ENCODE measurements at places on chromosomes 2 and 18.

DNA sequence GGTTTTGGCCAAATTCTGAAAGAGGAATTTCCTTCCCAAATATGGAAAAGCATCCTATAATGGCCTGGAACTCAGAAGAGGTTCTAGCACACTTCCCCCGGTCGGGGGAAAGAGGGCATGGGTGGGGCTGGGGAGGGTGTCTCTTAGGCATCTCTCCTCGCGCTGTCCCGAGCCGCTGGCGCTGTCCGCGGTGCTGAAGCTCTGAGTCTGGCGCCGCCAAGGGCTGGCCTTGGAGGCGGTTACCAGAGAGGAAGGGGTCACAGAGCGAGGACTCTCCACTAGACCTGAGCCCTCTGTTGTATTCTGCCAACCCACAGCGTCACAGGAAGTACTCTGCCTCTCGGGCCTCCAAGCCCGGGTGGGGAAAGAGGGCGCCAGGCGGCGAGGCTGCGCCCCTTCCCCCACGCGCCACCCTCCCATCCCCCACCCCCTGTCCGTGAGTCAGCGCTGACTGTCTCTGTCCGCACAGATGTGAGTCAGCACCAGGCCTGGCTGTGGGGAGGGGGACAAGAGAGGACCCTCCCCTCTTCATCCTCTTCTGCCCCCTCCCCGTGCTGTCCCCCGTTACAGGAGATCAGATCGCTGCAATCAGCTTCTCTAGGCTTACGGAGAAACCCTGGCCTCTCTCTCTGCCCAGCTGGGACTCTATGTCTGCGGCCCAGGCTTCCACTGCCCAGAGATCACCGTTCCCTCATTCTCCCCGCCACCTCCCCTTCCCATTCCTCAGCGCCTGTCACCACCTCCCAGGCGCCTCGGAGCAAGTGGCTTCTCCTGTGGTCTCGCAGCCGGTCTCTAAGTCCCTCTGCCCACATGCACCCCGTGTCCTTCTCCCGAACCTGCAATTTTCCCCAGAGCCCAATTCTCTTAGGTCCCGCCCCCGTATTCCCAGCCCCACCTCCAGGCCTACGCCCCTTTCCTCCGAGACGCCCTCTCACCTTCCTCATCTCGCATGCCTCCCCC is 779 bp downstream of the PTPRN start:
- DNase-seq, result peak; percentile 39

DNA sequence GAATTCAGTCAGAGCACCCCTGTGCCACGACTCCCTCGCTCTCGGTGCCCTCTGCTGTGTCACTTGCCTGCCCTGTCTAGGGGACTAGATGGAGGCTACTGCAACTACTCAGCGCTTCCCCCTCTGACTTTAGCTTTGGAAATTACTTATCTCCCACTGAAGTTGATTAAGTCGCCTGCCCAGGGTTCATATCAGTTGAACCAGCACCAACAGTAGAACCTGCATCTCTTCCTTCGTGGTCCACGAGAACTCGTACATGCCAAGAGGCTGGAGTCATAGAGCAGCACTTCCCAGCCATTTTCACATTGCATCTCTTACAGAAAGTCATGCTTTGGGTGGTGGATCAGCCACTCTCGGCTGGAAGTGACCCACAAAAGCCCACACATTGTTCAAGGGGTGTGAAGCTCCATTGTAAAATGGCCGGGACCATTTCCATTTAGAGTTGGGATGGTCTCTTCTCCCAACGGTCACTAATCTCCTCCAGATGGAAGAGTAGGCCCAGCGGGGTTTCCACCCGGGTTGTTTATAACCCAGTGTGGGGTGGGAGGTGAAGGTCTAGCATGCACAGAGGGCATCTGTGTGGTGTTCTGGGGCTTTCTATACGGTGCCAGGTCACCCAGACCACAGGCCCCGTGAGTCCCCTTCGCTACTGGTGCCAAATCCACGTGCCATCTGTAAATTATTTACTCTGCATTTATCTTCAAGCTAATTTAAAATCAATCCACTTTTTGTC is 38.0 kb downstream of the STEAP3 start:
- no peak for DNase-seq

GRCh38 chr2:70397186-70397585 is 95.3 kb upstream of the FAM136A start:
- DNase-seq, result no peak

- peak; percentile 24 for DNase-seq
These were observed 63.4 kb upstream of the SP5 start for GRCh38 chr2:170651624-170652325.

GRCh38 chr18:55422456-55423180 is 165.4 kb downstream of the TCF4 start:
- no peak for DNase-seq

DNA sequence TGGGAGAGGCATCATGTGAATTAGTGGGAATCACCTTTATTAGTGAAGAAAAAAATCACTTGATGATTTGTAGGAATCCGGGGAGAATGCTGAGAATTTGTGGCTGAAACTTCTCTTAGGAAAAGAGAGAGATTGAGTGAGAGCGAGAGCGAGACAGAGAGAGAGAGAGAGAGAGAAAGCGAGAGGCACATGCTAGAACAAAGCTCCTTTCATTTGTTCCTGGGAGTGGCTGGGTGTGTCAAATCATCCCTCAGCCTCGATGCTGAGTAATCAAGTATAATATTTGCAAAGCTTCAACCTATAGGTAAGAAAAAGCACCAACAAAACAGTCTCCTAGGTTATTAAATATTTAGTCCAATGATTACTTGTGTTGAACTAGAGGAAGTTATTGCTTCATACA is 4.4 kb upstream of the SERPINB5 start:
- DNase-seq, result no peak

DNA sequence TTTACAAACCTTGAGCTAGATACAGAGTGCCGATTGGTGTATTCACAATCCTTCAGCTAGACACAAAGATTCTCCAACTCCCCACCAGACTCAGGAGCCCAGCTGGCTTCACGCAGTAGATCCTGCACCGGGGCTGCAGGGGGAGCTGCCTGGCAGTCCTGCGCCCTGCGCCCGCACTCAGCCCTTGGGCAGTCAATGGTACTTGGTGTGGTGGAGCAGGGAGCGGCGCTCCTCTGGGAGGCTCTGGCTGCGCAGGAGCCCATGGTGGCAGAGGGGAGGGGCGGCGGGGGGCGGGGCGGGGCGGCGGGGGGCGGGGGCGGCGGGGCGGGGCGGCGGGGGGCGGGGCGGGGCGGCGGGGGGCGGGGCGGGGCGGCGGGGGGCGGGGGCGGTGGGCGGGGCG is 923.4 kb downstream of the SOCS6 start:
- DNase-seq, result no peak

GRCh38 chr2:219989744-219990143 is 362.3 kb downstream of the SLC4A3 start:
- no peak for DNase-seq

DNA sequence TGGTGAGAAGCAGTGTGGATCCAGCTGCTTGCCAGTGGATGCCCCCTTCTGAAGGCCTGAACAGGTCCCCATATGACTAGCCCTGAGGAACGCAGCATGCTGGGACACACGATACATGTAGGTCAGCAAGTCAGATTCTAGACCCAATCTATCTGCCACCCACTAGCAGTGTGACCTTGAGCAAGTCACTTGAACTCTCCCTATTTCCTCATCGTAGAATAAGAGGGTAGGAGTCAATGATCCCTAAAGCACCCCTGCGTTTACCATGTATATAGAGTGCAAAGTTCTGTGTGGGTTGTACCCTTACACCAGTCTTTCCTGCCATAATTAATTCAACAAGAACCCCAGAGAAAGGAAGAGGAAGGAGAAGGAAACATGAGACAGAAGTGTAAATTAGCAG is 123.7 kb downstream of the GALNT14 start:
- no peak for DNase-seq

- no peak for DNase-seq
These were observed 134.3 kb downstream of the ZNF236 start for GRCh38 chr18:76956648-76957047.

DNA sequence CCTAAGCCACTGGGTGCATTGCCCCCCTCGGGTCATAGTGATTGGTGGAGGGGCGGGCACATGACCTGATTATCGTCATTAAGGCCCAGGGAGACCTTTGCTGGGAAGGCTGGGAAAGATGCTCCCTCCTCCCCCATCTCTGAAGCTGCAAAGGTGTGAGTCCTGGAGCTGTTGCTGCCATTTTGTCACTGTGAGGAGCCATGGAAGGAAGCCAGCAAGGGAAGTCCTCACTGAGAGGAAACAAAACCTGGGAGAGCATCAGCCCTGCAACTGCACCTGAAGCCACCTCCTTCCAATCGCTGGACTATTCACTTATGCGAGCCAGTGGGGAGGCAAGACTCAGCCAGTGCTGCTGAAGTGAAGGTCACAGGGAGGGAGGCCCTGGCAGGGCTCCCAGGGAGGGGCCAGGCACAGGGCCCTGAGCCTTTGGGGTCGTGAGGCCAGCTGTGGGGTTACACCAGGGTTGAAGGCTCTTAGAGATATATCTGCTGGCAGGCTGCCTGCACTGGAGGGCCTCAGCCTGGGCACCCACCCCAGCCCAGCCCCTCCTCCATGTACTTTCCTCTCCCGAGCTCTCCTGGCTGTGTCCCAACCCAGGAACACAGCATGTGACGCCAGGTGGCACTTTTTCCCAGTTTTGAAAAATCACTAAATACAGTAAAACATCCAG is 10.7 kb upstream of the FAHD2A start:
- DNase-seq, result no peak

GRCh38 chr2:61448229-61448628 is 22.7 kb downstream of the USP34 start:
- DNase-seq, result no peak

DNA sequence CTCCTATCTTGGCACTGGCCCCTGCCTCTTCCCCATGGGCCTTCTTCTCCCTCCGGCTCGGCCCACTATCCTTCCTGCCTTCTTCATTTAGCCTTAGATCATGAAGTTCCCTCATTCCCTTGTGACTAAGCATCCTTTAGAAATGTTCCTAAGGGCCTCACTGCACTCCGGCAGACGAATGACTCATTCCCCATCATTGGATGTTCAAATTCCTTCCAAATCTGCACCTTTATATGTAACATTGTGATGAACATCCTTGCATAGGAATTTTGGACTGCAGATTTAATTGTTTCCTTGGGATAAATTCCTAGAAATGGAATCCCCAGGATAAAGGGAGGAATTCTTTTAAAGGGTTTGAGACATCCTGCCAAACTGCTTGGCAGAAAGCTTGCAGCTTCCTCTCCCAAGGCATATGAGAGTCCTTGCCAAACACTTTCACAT is 19.0 kb downstream of the CRACDL start:
- no peak for DNase-seq

DNA sequence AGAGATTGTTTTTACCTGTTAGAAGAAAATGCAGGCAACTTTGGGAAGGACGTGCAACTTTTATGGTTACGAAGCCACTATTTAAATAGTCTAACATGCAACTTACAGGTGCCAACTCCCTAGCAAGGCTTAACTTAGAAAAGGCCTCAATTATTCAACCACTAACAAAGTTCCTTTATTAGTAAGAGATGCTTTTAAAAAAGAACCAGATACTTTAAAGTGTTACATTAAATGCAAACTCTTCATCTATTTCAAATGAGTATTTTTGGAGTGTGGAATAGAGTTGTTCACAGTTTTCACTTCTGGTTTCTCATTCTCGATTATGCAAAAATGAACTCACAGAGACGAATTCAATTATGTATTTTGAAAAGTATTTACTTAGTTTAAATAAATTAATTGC is 51.7 kb downstream of the PELI1 start:
- DNase-seq, result no peak

- DNase-seq, result no peak
These were observed 34.7 kb downstream of the SPOPL start for GRCh38 chr2:138536302-138536701.

DNA sequence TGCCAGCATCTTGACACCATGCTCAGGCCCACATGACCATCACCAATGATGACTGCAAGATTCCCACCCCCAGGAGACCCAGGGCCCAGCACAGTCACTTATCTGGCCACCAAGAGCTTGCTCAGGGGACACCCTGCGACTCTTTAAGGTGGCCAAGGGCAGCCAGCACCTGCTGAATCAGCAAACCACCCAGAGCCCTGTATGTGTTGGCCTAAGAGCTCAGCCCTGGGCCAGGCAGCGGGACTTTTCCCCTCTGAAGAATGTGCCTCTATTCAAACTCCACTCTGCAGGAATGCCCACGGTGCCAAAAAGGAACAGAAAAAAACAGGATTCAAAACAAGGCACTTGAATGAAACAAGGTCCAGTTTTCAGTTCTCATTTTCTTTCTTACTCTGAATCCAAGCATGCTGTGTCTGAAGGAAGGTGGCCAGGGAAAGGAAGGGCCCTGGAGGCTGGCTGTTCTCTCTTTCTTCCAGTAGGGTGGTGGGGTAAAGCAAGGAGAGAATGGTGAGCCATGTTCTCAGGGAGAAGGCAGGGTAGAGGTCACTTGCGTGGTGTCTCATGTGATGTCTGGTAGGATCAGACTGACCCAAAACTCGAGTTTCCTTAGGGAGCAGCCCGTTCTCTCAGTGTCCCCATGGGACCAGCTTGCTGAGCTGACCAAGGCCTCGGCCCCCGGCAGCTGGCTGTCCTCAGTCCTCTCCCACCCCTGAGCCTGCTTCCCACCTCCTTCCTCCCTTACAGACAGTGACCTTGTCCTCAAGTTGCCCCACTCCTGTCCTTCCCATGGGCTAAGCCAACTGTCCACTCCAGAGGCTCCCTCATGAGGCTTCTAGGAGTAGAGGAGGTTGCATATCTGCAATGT is 150.0 kb downstream of the RNF152 start:
- DNase-seq, result no peak

DNA sequence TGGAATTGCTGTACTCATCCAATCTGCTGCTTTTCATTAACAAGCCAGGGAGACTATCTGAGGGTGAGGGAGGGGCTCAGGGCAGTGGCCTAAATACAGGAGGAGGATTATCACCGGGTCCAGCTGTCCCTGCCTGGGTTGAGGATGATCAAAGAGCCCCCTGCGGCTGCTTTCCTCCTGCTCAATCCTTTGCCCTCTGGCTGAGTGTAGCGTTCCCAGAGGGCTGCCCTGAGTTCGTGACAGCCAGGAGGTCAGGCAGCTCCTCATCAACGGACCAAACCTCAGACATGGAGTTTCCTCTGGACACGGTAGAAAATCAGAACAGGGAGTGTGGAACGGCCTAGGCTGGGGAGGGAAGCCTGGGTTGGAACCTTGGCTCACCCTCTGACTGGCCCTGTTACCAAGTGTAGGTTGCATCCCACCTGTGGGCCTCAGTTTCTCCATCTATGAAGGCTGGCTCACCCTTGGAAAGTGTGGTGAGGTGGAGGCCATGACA is 23.5 kb downstream of the CIB4 start:
- DNase-seq, result no peak

GRCh38 chr2:158212301-158212700 is 110.6 kb downstream of the UPP2 start:
- no peak for DNase-seq

GRCh38 chr2:99772591-99773331 is 282.9 kb upstream of the REV1 start:
- DNase-seq, result no peak

DNA sequence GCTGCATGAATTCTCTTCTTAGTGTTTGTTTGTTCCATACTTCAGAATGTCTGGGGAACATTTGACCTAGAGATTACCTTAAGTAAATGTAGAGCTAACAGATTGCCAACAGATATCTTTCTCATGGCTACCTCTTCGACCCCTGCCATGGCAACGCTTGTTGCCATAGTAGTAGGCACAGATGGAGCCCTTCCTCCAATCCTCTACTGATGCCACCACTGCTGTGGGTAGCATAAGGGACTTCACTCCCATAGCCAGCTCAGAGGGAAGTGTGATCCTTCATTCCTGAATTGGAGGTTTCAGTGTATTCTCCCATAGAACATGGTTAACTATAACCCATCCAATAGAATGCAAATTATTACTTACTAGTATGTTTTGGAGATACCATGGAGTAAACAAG is 543.6 kb upstream of the NRP2 start:
- no peak for DNase-seq

GRCh38 chr2:33437815-33438214 is 38.6 kb upstream of the RASGRP3 start:
- no peak for DNase-seq

Measured in stimulated activated CD4-positive, alpha-beta T cell treated with anti-CD3 and anti-CD28 coated beads, Interleukin-2, amount 100 ng/mL, for 4 hours (primary cell).